Trophoblast cell (in vitro differentiated cells and primary cell): ENCODE measurements at places on chromosomes 7 and 10.

GRCh38 chr10:100184840-100185239, 989 bp downstream of the ERLIN1 start:
- H3K36me3 ChIP-seq, result peaks cover 2% of the 10 kb centered on the region
- H3K27me3 ChIP-seq, result no peaks in the 10 kb centered on the region
- no peak overlapping the region for H3K4me3 ChIP-seq
- no peak overlapping the region for H3K27ac ChIP-seq

DNA sequence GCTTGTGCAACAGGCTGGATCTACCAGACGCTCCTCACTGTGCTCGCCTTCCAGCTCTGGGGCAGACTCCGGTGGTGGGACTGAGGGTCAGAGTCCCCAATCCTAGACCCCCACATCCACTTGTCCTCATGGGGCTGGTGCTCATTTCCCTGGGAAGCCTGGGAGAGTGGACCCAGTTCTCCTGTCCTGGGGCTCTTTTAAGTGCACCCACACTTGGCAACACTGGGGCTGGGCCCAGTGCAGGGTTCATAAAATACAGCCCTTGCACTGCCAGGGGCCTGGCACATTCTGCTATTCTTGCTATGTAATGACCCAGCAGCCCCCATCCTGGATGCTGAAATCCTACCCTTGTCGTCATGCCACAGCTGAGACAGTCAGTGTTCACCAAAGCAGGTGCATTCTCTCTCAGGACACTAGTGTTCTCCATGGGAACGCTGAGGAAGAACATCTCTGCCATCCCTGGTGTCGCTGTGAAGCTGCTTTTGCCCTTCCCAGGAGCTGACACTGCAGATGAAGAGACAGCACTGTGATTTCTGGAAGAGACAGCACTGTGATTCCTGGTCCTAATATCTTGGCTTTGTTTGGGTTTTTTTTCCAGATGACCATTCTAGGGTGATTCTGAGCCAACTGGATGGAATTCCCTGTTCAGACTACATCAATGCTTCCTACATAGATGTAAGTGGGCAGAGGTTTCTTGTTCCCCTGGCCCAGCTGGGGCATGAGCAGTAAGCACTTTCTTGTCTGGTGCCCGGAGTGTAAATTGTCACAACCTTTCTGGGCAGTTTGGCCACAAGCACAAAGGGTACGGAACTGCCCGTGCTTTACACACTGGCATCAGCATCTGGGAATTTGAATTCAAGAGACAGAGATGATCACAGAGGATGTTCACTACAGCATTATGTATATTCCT, 65.6 kb downstream of the MKI67 start:
- no peak for DNase-seq
- H3K27me3 ChIP-seq, result no peaks in the 10 kb centered on the region
- H3K27ac ChIP-seq, result no peak overlapping the region

DNA sequence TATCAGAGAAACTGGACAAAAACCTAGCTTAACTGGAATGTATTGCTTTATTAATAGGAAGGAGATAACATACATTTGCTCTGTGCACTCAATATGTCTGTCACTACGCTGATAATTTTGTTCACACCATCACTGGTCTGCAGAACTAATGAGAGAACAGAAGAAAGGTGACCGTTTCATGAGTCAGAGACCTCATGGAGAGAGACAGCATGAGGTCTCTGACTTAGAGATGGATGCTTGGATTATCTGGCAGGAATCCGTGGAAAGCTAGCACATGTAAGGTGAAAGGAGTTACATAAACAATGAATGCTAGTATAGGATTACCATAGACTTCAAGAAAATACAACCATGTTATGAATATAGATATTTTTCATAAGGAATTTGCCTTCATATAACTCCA, 947.3 kb downstream of the IPMK start:
- no peaks in the 10 kb centered on the region for H3K36me3 ChIP-seq
- H3K4me3 ChIP-seq, result no peak overlapping the region
- no peak for DNase-seq
- no peaks in the 10 kb centered on the region for H3K27me3 ChIP-seq
- H3K27ac ChIP-seq, result no peak overlapping the region
- H3K4me1 ChIP-seq, result no peaks in the 10 kb centered on the region

DNA sequence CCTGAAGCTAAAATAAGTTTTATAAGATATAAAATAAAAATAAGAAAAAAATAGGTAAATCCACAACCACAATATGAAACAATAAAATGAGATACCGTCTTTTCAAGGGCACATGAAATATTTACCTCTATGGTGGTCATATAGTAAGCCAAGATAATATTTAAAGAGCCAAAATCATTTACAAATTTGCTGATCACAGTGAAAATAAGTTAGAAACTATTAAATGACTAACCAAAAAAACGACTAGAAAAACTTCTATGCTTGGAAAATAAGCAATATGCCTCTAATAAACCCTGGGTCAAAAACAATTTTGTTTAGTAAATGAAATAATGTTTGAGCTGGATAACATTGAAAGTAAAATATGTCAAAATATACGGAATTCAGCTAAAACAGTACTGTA, 535.2 kb downstream of the GRID1 start:
- H3K27ac ChIP-seq, result no peak overlapping the region
- H3K36me3 ChIP-seq, result no peaks in the 10 kb centered on the region
- no peak for DNase-seq
- no peaks in the 10 kb centered on the region for H3K27me3 ChIP-seq
- H3K4me1 ChIP-seq, result no peaks in the 10 kb centered on the region

DNA sequence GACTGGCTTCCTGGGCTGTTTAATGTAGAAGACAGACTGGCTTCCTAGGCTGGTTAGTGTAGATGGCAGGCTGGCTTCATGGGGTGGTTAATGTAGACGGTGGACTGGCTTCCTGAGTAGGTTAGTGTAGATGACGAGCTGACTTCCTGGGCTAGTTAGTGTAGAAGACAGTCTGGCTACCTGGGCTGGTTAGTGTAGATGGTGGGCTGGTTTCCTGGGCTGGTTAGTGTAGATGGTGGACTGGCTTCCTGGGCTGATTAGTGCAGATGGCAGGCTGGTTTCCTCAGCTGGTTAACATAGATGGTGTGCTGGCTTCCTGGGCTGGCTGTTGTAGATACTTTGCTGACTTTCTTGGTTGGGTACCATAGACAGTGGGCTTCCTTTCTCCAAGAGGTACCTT, 122.9 kb upstream of the PPP2R2D start:
- no peak overlapping the region for H3K27ac ChIP-seq
- H3K4me1 ChIP-seq, result no peaks in the 10 kb centered on the region
- H3K36me3 ChIP-seq, result no peaks in the 10 kb centered on the region
- H3K4me3 ChIP-seq, result no peak overlapping the region

DNA sequence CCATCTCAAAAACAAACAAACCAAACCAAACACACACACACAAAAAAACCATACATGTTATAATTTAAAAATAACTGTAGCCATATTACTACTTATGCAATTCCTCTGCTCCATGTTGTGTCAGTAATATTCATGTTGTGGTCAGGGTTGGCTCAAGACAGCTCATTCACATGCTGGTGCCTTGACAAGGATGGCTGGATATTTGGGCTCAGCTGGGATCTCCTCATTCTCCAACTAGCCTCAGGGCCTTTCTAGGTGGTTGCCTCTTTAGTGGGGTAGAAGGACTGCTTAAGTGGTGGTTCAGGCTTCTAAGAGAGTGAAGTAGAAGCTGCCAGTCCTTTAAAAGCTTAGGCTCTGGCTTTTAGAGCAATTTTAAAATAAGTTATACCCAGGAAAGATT, 189.3 kb downstream of the ADRA2A start:
- H3K27me3 ChIP-seq, result no peaks in the 10 kb centered on the region
- peaks cover 3% of the 10 kb centered on the region for H3K4me1 ChIP-seq
- H3K4me3 ChIP-seq, result no peak overlapping the region
- no peak for DNase-seq
- no peaks in the 10 kb centered on the region for H3K36me3 ChIP-seq

GRCh38 chr10:78865931-78866717, 202.6 kb upstream of the ZMIZ1 start:
- no peak overlapping the region for H3K4me3 ChIP-seq
- H3K36me3 ChIP-seq, result no peaks in the 10 kb centered on the region
- H3K4me1 ChIP-seq, result peaks cover 5% of the 10 kb centered on the region

GRCh38 chr10:123964953-123965352, 73.3 kb upstream of the CPXM2 start:
- H3K36me3 ChIP-seq, result no peaks in the 10 kb centered on the region
- H3K27me3 ChIP-seq, result no peaks in the 10 kb centered on the region

- no peak overlapping the region for H3K27ac ChIP-seq
- H3K36me3 ChIP-seq, result no peaks in the 10 kb centered on the region
- no peaks in the 10 kb centered on the region for H3K4me1 ChIP-seq
- H3K27me3 ChIP-seq, result no peaks in the 10 kb centered on the region
Measured at GRCh38 chr10:8543361-8544056, 489.0 kb downstream of the GATA3 start.

GRCh38 chr10:819816-820215, 111.7 kb downstream of the LARP4B start:
- H3K4me1 ChIP-seq, result no peaks in the 10 kb centered on the region
- H3K27me3 ChIP-seq, result no peaks in the 10 kb centered on the region
- H3K27ac ChIP-seq, result no peak overlapping the region
- peak overlapping the region; percentile 23 for H3K4me3 ChIP-seq

GRCh38 chr7:88140947-88141346, 78.9 kb downstream of the SRI start:
- DNase-seq, result peak; percentile 11
- H3K4me3 ChIP-seq, result no peak overlapping the region
- no peaks in the 10 kb centered on the region for H3K27me3 ChIP-seq

- DNase-seq, result no peak
- H3K36me3 ChIP-seq, result no peaks in the 10 kb centered on the region
- H3K27me3 ChIP-seq, result no peaks in the 10 kb centered on the region
- H3K4me1 ChIP-seq, result no peaks in the 10 kb centered on the region
- H3K27ac ChIP-seq, result no peak overlapping the region
- no peak overlapping the region for H3K4me3 ChIP-seq
Measured at GRCh38 chr7:52669031-52669430, 366.4 kb upstream of the POM121L12 start.

- H3K36me3 ChIP-seq, result no peaks in the 10 kb centered on the region
- DNase-seq, result no peak
- H3K4me1 ChIP-seq, result no peaks in the 10 kb centered on the region
- no peaks in the 10 kb centered on the region for H3K27me3 ChIP-seq
- no peak overlapping the region for H3K27ac ChIP-seq
Measured at GRCh38 chr7:19561121-19561805, 147.6 kb downstream of the POLR1F start.

DNA sequence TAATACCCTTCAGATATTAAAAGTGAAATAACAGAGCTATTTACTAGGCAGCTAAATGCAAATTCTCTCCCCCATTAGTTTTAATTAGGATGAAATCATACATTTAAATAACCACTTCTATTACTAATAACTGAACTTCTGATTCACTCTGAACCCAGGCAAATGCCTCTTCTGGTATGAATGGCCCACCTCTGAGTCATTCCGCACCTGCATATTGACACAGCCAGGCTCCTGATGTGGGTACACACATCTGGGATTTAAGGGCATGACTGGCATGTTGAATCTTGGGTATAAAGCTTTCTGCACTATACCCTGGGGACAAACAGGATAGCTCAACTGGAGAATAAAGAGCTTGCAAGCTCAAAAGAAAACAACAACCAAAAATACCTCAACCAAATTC, 140.9 kb downstream of the AUTS2 start:
- H3K27ac ChIP-seq, result no peak overlapping the region
- peak; percentile 88 for DNase-seq

GRCh38 chr10:95791425-95791979, 35.5 kb downstream of the ENTPD1 start:
- DNase-seq, result no peak
- no peaks in the 10 kb centered on the region for H3K27me3 ChIP-seq
- no peak overlapping the region for H3K27ac ChIP-seq
- H3K4me1 ChIP-seq, result peaks cover 3% of the 10 kb centered on the region

DNA sequence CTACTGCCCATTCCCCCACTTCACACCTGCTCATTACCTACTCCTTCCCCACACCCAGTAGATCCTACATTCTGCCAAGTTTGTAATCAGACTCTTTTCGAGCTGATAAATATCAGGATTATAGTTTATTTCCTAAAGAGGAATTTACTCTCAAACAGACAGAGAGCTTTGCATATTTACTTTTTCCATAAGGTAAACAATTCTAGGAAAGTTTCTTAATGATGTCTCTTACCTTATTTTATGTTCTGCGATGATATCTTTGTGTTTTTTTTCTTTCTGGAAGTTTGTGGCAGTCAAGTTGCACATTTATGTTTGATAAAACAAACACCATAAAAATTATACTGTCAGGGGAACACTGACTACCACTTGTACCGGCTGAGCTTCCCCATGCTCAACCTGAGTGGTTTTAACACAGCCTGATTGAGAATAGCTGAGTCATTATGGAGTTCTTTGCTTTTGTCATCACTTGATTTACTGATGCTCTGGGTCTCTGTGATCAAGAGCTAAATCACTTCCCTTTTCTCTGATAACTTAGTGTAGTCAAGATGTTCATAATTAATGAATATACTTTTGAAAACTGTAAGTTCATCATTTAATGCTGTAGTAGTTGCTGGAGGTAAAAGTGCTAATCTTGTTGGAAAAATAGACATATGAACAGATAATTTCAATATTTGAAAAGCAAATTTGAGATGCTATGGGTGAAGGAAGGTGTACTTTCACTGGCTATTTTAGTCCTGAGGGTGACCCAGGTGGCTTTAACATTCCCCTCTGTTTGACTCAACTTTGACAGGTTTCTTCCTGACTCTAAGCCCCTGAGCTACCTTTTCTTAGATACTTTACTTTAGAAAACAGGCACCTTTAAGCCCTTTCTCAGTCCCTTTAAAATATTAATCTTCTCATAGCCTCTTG, 1034.5 kb upstream of the LRRTM3 start:
- H3K27ac ChIP-seq, result no peak overlapping the region
- no peak overlapping the region for H3K4me3 ChIP-seq
- H3K27me3 ChIP-seq, result no peaks in the 10 kb centered on the region
- DNase-seq, result no peak
- no peaks in the 10 kb centered on the region for H3K4me1 ChIP-seq

DNA sequence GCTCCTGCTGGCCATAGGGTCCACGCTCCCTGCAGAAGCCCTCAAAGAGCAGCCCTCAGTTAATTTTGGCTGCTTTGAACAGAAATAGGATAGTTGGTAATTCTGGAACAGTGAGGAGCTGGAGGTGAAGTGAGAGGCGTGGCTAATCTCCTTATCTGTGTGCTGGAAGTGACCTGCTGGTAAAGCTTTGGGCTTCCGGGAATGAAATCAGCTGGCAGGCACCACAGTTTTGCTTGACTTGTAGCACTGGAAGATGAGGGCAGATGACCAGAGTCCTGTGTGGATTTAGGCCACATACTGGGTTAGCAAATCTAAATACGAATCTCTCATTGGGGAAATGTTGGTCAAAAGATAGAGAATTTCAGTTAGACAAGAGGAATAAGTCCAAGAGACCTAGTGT, 10.2 kb downstream of the ATP6V0E2 start:
- H3K4me1 ChIP-seq, result no peaks in the 10 kb centered on the region
- no peak overlapping the region for H3K4me3 ChIP-seq
- peak; percentile 23 for DNase-seq
- no peak overlapping the region for H3K27ac ChIP-seq
- no peaks in the 10 kb centered on the region for H3K27me3 ChIP-seq
- no peaks in the 10 kb centered on the region for H3K36me3 ChIP-seq
